ENCODE measurements at places on chromosomes 5 and 9.

DNA sequence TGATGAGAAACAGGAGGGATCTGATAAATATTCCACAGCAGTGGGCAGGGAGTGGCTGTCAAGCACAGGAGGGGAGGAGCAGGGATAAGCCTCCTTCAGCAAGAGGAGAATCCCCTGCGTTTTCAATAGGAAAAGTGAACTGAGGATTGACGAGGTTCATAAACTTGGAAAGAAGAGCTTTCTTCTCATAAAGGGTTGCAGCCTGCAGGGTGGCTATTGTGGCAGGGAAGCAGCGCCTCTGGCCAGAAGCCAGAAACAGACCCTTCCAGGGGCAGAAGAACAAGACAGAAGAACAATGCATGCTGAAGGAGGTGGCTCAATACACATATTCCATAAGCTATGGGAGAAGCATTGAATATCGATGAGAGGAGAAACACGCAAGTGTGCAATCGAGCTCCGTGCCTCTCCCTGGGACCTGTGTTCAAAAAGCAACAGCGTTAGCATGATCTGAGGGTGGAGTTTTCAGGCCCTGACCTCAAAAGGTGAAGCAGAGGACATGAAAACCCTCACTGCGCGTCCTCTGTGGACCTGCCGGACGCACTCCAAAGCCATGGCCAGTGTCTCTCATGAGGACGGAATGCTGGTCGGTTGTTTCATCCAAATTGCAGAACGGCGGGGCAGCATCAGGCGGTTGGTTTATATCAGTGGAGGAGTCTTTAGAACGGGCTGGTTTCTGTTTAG lies 67.6 kb downstream of the ANKRD33B start:
- DNase-seq = no peak

GRCh38 chr5:54171645-54172384 lies 138.6 kb downstream of the ARL15 start:
- DNase-seq = peak; percentile 44

- no peak for DNase-seq
Observed at GRCh38 chr9:98249771-98250170, 5.7 kb downstream of the TBC1D2 start.

GRCh38 chr5:142110988-142111687 lies 2.6 kb downstream of the NDFIP1 start:
- DNase-seq = no peak

- no peak for DNase-seq
Observed at GRCh38 chr5:1525624-1526189, 1.9 kb upstream of the LPCAT1 start.

DNA sequence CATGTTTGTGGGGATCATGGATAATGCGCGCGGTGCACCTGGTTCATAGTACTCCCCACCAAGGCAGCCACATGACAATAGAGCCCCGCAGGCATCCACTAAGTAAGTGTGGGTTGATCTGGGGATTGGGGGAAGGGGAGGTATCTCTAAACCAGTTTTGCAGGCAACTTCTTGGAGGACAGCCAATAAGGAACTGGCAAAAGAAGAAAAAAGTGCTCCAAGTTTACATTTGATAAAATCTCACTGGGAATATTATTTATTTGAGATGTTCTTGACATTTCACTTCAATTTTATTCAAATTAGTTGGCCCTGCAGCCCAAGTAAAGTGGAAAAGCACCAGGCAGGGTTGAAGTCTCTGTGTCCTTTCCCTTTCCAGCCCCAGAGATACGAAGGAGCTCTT lies 8.5 kb downstream of the FBP1 start:
- no peak for DNase-seq

GRCh38 chr9:105621001-105621400 lies 41.3 kb upstream of the TAL2 start:
- DNase-seq = no peak

DNA sequence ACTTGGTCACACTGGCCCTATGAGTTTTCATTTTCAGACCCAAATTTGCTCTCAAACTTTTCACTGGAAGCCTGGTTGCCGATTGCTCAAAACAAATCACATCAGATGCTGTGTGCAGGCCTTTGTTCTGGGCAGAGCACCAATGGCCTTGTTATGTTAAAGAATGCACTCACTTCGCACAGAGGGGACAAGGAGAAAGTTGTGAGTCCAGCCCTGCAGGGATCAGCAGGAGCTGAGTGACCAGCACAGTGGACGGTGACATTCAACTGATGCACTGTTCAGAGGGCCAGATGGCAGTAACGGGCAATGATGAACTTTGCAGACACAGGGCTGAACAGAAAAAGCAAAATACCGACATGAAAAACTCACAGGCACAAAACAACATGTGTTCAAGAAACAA lies 86.1 kb downstream of the BARX1 start:
- no peak for DNase-seq

GRCh38 chr5:94595281-94595840 lies 23.0 kb downstream of the KIAA0825 start:
- DNase-seq = no peak

DNA sequence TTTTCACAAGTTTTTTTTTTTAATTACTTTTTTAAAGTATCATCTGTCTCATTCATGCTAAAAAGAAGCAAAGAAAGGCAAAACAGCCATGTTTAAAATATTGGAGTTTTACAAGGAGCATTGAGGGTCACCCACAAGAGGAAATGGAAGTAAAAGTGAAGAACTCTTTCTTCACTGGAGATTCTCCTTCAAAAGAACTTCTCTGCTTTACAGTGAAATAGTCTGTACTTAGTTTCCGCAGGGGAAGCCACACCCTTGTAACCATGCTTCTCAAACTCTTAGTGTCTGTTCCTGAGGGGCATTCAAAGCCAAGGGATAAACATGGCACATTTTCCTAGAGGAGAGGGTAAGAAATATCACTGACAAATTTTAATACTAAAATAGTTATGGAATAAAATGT lies 8.6 kb downstream of the C9orf72 start:
- DNase-seq = no peak

- no peak for DNase-seq
Observed at GRCh38 chr5:60338846-60339245, 361.1 kb downstream of the DEPDC1B start.

- no peak for DNase-seq
Observed at GRCh38 chr9:131838530-131839280, 98.8 kb upstream of the RAPGEF1 start.

DNA sequence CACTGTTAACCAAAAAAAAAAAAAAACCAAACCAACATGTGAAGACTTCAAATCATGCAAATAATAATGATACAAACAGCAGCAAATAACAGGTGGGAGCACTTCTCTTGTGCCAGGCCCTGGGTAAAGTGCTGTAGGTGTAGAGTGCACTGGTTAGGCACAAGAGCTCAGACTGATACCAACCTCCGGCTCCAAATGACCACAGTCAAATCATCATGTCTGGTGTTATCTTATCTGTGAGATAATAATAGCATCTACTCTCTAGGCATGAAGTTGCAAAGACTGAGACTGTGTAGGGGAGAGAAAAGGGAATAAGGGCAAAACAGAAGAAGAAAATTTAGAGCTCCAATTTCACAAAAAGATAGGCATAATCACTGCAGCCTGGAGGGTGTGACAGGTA lies 159.5 kb downstream of the ARL15 start:
- DNase-seq = no peak

GRCh38 chr5:129459450-129459776 lies 685 bp upstream of the ADAMTS19 start:
- no peak for DNase-seq

- DNase-seq = peak; percentile 85
Observed at GRCh38 chr9:4206718-4207117, 93.2 kb downstream of the GLIS3 start.

GRCh38 chr5:136754216-136754615 lies 388.9 kb upstream of the TRPC7 start:
- DNase-seq = no peak

- no peak for DNase-seq
Observed at GRCh38 chr5:40376566-40376965, 303.1 kb upstream of the PTGER4 start.

GRCh38 chr9:2234371-2234893 lies 219.3 kb downstream of the SMARCA2 start:
- peak; percentile 38 for DNase-seq

- DNase-seq = peak; percentile 58
Observed at GRCh38 chr9:109011231-109011671, 2.0 kb downstream of the CTNNAL1 start.

GRCh38 chr5:155004138-155004744 lies 9.3 kb upstream of the KIF4B start:
- DNase-seq = no peak

DNA sequence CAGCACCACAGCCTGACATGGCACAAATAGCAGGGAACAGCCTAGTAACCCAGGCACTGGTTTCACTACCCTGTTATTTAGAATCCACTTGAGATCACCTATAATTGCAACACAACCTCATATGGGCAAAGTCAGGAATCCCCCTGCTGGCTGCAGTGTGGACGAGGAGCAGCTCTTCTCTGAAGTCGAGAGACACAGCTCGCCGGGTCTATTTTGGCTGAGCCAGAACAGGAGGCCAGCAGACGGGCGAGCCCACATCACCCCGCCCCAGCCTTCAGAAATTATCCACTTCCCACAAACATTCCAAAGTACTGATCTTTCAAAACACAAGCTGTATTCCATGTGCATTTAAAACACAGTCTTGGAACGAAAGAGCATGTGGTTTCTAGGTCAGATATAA lies 179.0 kb downstream of the ROR2 start:
- peak; percentile 94 for DNase-seq

DNA sequence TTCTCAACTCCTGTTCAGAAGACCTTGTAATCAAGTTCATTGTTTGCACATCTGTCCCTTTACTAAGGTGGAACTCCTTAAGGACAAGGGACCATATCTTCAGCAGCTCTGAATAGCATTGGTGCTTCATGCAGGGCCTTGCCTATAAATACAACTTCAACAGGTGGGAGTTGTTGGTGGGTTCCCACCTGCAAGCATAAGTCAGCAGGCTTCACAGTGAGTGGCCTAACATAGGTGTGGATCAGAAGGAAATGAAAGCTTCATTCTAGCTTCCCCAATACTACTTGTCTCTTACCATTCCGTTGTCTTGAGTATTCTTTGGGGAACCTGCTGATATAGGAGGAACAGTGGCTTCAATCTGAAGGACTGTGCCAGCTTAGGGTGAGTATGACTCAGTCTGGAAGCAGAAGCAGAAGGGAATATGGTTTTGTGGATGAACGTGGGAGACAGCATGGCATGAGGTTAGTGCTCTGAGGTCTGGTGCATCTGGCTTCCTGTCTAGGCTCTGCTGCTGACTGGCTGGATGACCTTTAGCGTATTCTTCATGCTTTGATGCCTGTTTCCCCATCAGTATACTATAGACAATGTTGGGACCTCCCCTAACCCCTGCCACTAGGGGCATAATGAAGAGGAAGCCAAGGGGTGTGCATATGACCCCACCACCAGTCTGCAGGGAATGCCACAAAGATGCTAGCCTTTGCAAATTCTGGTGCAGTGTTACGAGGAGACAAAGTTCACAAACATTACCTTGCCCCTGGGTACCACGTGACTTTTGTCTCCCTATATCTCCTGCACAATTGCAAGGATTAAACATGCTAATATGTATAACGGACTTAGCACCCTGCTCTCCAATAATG lies 192.3 kb downstream of the PALM2AKAP2 start:
- DNase-seq = no peak

DNA sequence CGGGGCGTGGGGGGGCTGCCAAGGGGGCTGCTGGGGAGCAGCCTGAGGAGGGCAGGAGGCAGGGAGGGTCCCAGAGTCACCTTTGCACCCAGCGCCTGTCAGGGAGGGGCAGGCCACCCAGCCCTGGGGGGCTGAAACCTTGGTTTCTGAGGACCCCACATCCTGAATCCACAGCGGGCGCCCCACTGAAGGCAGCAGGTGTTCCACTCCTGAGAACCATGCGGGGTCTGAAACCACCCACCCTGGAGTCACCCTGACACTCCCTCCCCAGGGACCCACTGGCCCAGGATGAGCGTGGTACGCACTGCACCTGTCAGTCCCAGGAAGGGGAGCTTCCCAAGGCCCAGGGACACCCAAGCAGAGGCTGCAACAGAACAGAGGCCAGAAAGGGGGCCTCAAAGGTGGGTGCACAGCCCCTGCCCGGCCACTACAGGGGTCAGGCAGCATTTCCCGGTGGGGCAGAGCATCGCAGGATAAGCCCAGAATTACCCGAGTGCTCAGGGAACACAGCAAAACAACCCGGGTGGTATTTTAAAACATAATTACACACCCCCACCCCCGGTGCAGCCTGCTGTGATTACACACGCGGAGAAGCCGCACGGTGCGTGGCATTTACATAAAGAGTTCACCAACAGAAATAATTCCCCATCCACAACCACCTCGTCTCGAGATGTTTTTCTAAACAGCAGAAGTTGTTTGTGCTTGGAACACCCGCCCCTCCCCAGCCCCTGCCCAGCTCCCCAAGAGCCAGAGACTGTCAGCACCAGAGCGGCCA lies 57.3 kb upstream of the UBAC1 start:
- DNase-seq = no peak

- peak; percentile 51 for DNase-seq
Observed at GRCh38 chr9:98010445-98010844, 27.3 kb downstream of the ANP32B start.

DNA sequence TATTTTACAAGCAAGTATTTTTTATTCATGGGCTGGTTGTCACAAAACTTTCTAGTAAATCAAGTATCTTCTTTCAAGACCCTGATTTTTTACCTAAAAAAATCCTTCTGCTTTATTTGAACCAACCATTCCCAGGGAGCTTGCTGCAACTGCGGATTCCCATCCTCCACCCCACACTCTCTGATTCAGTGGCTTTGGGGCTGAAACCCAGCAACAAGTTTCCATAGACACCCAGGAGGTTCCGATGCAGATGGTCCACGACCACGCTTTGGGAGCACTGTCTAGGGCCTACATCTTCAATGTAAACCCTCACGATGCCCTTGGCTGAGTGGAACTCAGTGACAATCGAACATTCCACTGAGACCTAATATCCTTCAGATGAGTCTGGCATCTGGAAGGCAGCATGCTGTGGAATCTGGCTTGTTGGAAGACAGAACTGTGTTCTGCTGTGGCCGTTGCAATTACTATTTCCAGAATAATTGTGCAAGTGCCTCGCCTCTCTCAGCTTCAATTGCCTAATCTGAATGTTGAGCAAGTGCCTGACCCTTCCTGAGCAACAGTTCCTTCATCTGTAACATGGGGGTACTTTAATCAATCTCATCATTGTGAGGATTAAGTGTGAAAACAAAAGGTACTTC lies 105.1 kb downstream of the INSYN2B start:
- DNase-seq = peak; percentile 72

- DNase-seq = no peak
Observed at GRCh38 chr5:91898898-91899297, 515.8 kb upstream of the ARRDC3 start.

DNA sequence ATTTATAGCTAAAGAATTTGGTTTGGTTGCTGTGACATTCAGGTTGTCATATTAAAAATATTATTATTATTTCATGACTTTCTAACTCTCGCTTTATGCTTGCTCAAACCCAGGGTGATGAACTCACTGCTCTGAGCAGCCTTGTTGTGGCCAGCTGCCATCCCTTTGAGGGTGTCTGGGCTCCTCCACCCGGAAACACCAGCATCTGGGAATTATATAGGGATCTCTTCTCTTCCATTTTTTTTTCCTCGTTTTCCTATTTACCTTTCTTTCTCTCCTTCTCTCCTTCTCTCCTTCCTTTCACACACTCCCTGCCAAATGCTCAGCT lies 355.8 kb upstream of the SMARCA2 start:
- no peak for DNase-seq

GRCh38 chr5:9502864-9503263 lies 43.0 kb downstream of the SEMA5A start:
- DNase-seq = no peak

GRCh38 chr5:82358457-82358856 lies 80.3 kb upstream of the RPS23 start:
- DNase-seq = peak; percentile 88

GRCh38 chr5:154580422-154580821 lies 102.4 kb upstream of the HAND1 start:
- no peak for DNase-seq

GRCh38 chr5:176870110-176870591 lies 29.0 kb downstream of the HK3 start:
- peak; percentile 28 for DNase-seq

Data from fibroblast of lung (primary cell).